SK-N-SH (cell line): ENCODE measurements at places on chromosomes 5 and 9. TPM values are rescaled to one million over a fixed set of nuclear protein-coding genes. Genes with fewer than 3 reads are reported as not detected.

DNA sequence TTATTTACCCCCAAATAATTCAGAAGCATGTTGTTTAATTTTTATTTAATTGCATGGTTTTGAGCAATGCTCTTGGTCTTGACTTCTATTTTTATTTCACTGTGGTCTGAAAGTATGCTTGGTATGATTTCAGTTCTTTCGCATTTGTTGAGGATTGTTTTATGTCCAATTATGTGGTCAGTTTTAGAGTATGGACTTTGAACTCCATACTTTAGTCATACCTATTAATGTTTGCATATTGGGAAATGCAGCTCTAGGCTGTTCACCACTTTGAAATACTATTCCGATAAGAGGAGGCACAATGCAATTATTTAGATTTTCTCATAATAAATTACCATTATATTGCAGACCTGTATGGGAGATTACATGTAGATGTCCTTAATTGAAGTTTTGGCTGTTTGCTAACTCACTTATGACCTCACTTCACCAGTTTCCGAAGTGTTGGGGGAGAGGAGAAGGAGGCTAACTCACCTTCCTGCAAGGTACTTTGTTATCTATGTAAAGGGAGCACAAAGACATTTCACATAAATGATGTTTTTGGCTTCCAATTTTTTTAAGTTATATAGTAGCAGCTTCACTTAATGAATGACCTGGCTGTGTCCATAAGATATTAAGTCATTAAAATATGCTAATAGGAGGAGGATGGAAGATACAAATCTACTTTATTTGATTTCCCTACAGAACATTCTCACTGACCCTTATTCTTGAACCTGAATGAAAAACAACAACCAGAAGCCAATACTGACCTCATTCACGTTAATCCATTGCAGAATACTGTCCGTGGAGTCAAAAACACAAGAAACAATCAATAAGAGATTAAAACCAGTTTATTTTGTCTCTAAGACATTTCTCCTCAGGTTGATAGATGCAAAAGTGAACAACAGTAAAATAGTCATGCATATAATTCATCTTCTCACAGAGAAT is 970.3 kb upstream of the ARRDC3 start:
- no peak for DNase-seq

GRCh38 chr5:40385544-40385943 is 294.2 kb upstream of the PTGER4 start:
- DNase-seq: no peak

DNA sequence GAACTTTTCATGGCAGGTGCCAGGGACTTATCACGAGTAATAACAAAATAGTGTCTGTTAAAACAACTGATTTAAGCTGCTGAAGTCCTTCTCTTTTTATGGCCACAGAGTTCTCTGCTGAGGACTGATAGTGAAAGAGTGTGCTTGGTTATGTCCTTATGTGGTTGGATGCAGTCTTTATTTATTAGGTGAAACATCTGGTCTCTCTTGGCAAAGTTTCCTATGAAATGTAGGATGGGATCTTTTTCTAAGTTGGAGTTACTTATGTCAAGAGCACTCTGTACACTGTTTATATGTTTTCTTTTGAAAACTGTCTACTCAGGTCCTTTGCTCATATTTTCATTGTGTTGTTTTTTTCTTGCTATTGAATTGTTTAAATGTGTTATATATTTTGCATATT is 1816.1 kb upstream of the C9orf72 start:
- DNase-seq: no peak

- DNase-seq: no peak
Measured at GRCh38 chr9:87725356-87725899, 491 bp upstream of the CTSL start.

DNA sequence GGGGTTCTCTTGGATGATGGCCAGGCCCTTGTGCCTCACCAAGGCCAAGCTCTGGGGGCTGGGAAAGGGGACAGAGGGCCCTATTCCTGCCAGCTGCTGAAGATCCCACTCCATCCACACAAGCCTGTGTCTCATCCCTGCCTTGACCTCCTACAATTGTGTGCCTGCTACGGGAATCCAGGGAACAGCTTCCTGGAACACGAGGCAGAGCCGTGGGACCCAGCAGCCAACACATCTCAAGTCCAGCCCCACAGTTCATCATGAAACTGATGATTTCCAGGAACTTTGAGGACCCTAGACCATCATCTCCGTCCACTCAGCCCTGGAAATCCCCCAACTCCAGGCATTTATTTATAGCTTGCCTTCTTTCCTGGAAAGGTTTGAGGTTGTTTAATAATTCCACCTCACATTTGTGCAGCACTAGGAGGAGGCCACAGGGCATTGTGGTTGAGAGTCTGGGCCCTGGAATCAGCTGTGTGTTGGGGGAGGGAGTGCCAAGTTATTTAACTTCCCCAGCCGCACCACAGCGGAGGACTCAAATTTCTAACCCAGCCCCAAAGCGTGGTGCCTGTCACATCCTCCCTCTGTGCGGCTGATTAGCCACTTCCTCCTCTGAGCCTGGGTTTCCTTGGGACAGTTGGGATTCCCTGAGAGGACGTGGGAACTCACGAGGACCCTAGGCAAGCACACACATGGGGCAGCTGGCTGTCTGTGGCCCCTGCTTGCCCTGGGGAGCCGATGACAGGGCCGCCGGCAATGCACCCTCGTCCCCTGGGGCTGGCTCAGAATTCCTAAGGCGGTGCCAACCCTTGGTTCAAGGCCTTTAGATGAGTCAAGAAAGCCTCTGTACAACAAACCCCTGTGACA is 58.2 kb upstream of the GGTA1 start:
- no peak for DNase-seq

DNA sequence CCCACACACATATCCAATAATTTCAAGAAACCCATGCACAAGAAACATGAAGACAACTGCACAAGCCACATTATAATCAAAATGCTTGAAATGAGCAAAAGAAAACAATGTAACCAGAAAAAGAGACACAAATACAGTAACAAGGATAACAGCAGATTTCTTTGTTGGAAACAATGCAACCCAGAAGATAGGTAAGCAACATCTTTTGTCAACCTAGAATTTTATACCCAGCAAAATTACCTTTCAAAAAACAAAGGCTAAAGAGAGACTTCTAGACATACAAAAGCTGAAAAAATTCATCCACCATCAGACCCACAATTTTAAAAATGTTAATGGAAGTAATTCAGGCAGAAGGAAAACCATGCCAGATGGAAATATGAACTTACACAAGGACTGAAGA is 5.0 kb upstream of the COL23A1 start:
- no peak for DNase-seq

DNA sequence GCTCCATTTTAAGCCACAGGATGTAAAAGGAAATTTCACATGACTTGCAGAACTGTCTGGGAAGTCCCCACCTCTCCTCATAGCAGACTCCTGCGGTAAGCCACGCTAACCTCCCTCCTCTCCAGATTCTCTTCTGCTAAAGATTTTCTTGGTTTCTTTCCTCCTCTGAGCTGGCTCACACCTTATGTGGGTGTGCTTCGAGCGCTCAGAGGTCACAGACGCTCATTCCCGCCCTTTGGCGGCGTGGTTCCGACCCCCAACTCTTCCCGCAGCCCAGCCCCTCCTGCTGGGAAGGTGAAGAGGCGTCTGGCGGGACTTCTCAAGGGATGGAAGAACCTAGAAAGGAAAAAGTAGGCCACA is 32.9 kb upstream of the CDK20 start:
- DNase-seq: no peak

- no peak for DNase-seq
Measured at GRCh38 chr5:55702598-55703345, 9.4 kb downstream of the SLC38A9 start.

DNA sequence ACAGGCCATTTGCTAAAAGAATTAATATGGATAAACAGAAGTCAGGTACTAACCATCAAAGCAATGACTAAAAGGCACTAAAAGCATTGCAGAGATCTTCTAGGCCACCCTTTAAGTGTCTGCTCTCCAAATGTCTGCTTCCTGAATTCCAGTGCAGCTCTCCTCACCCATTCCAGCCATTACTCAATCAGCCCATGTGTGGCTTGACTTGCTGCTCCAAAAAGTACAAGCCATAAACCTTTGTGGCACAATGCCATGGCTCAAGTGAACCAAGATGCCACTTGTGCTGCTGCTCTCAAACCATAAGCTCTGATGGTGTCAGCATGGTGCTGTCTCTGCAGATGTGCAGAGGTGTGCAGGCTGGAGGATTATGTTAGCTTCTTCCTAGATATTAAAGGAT is 290.2 kb upstream of the POU5F2 start:
- no peak for DNase-seq

DNA sequence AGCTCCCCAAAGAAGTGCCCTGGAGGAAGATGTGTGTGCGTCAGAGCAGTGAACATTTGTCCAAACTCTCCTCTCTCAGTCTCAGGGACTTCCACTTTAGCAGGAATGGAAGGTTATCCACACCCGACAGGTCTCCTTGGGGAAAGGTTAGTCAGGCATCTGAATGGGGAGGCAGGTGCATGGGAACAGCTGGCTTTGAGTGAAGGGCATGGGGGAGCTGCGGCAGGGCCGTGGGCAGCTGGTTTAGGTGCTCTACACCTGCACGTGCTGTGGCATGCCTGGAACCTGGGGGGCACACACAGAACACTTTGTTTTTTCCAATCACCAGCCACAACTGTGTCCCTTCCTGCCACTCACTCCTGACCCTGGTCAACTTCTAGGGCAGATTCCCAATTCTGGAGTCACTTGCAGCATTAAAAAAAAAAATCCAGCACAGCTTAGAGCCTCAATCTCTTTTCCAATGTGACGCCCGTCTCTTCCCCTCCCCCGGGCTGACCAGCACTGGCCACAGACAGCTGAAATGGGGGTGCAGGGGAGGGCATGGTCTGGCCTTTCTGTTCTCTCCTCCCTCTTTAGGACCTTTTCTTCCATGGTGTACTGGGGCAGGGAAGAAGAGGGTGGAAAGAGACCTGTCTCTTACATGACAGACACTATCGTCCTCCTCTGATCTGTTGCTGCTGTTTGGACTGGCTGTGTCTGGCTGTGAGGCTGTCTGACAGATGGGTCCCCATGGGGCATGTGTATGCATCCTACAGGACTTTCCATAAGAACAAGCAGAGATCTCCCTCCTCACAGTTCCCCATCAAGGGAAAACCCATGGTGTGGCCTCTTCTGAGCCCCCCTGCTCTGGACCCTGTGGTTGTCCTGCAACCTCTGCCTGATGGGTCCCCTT is 9.5 kb upstream of the IL3 start:
- DNase-seq: no peak

DNA sequence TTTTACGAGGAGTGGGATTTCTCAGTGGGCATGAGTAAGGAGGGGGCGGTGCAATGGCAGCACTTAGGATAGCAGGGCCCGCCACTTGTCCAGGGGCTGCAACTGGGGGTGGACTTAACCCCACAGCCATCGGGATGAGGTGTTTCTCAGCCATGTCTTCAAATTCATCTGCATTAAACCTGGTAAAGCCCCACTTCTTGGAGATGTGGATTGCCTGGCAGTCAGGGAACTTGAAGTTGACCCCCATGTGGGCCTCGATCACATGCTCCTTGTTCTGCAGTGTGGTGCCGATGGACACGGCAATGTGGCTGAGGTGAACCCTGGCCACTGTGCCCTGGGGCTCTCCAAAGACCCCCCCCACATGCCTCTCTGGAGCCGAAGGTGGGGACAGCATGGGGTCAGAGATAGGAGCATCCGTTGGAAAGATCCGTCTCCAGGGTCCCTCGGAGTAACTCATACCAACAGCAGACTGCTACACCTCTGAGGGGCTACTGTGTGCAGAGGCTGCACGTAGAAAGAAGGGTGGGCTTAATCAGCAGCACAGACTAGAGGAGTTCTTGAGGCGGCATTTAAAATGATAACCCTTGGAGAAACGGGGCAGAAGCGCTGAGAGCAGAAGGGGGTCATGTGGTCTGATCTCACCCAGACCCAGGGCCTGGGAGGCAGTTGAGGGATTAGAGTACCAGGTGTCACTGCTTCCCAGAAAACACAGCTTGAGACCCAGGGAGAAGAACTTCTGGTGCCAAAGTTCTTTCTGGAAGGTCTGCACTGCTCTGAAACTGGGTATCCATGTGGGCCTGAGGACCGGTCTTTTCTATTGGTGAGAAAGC is 141.4 kb downstream of the MTX3 start:
- no peak for DNase-seq

GRCh38 chr9:123438821-123439220 is 82.8 kb downstream of the CRB2 start:
- no peak for DNase-seq

DNA sequence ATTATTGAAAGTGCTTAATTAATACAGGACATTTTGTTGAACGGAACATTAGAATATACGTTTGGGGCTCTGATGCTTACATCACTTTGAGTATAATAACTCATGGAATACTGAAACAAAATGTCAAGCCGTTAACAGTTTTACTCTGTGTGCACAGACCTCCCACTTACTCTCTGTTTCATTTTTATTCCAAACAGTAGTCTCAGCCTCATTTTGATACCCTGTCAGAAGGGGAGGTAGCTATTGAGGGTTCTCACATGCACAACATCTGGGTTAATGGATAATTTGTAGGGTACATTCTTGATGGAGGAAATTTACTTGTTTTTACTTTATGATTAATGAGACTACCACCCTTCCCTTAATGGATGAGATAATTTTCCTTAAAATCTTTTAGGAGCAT is 59.0 kb downstream of the SCAMP1 start:
- DNase-seq: no peak

DNA sequence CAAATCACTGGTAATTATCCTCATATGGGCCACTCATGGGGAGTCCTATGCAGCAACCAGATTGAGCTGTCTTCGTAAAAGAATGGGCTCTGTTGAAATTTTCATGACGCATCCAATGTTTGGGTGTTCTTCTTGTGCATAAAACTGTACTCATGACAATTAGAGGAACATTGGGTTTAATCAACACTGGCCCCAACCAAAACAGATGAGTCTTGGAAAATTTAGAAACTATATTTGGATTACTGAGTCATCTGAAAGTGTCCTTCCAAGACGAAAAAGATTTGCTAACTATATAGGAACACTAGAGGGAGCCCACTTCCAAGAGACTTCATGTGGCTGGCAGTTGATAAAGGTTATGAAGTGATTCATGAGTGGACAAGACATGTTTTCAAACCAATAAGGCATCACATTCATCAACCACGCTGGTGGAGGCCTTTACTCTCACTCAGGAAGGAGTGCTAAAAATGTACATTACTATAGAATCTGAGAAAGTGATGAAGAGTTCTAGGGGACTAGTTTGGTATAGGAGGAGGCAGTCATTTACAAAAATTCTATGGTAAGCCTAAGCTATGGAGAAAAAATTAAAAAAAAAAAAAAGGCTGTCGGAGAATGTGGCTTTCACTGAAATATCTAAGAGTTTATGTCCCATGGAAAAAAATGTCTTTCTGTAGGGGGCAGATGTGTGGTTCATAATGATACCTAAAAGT is 313.5 kb downstream of the PRDM9 start:
- DNase-seq: peak; percentile 1

PRRX2 gene
- polyA plus RNA-seq: 0.83 and 0.84 TPM in 2 replicates

RECK gene
- 22.8 and 27.3 TPM in 2 replicates for polyA plus RNA-seq
